CD14-positive monocyte (primary cell): ENCODE measurements at places on chromosomes 12 and 14.

GRCh38 chr14:67240168-67240932, 885 bp upstream of the PALS1 start:
- peak; percentile 2 for DNase-seq

DNA sequence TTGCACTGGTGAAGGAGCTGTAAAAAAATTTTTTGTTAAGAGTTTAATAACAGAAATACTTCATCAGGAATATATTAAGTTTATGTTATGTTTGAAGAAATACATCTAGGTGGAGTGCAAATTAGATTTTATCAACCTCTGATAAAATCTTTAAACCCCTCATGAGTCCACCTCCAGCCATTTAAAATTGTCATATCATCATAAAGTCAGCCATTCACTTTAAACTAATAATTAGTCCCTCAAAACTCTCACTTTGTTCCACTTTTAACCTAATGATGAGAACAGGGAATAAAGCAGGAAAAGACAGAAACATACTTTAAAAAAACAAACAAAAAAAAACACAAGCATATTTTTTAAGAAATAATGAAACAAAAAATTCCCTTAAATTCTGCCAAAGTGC, 25.1 kb downstream of the ZFC3H1 start:
- DNase-seq: no peak

DNA sequence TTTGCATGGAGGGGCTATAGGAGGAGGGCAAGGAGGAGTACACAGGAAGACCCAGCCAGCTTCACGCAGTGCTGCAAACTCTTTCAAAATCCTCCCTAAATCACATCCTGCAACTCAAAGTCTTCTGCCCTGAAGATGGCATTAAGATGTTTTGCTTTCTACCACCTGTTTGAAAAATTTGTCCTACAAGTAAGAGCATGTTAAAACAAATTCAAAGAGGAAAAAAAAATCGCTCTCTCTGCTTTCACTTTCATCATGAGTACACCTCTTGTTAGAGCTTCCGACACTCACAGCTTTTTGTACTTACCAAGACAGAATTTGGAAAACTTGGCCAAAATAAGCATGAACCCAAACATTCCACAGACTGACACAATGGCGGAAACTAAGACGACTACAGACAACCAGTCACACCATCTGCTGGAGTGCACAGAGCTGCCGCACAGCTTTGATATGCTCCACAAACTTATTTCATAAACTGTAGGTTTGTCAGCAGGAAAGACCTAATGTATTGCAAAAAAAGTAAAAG, 21.3 kb downstream of the GCH1 start:
- peak; percentile 35 for DNase-seq

DNA sequence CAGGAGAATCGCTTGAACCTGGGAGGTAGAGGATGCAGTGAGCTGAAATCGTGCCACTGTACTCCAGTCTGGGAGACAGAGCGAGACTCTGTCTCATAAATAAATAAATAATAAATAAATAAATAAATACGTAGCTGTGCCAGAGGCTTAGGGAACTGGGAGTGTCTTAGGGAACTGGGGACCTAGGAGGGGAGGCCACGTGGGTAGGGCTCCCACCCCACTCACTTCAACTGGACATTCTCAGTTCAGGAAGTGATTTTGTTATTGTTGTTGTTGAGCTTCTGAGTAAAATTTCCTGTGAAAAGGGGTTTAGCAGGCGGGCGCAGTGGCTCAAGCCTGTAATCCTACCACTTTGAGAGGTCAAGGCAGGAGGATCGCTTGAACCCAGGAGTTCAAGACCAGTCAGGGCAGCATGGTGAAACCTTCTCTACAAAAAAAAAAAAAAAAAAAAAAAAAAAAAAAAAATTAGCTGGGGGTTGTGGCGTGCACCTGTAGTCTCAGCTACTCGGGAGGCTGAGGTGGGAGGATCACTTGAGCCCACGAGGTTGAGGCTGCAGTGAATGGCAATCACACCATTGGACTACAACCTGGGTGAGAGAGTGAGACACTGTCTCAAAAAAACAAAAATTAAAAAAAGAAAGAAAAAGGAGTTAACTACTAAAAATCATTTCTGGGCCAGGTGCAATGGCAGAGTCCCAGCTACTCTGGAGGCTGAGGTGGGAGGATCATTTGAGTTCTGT, 19.0 kb upstream of the ANKRD9 start:
- peak; percentile 49 for DNase-seq
